ENCODE measurements at places on chromosomes 4 and X.
A peak's percentile ranks its signal among the peaks of the same experiment; 100 is the strongest.

DNA sequence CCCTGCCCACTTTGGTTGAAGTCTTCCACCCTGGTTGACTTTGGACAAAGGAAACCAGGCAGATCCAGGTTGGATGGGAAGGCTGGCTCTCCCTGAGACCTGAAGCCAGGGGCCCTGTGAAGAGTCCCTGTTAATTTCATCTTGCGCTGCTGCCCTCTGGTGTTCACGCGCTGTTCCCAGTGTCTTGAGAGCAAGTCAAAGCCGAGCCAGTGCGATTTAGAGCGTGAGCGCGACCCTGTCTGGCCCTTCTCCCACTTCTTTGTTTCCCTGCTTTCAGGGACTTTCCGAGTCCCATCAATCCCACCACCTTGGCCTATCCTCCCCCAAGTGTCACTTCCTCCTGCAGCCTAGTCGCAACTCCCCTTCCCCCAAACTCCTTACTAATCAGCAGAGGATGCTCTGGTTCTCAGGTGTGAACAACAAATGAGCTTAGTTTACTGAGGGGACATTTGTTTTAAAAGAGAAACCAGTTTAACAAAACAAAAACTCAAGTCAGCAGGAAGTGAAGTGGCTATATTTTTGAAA is 25.8 kb upstream of the CHRNA9 start:
- peak; percentile 90 for DNase-seq

- no peak for DNase-seq
These were observed 73.5 kb downstream of the PPP1R2C start for GRCh38 chrX:42704454-42704853.

DNA sequence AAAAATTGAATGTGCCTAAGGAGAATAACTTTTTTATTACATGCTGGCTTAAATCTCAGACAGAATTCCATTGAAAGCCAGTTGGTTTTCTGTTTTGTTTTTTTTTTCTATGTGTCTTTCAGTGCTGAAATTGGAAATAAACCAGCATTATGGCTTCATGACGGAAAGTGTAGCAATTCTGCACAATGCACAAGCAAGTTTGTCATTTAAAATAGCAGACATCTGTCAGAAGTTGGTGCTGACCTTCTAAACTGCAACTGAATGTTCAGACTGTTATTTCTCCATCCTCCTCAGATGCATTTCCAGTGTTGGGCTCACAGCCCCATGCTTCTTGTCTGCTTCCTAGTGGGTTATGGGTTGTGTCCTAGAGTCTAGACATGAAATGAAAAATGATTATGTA is 107.2 kb upstream of the LIMCH1 start:
- no peak for DNase-seq

DNA sequence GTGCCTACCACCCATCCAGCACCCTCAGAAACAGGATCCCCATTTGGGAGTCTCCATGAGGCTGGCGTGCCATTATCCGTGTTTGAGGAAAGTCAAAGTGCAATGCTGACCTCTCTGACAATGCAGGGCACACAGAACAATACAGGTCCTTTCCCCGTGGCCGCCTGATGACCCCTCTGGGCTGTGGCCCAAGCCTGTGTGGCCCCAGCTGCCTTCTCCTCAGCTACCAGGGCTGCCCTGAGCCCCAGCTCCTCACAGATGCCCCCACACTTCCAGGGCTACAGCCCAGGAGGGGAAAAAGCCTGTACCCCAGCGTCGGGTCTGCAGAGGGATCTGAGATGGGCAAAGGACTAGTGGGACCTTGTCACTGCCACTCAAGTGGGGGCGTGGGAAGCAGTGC is 15.5 kb downstream of the ZFYVE28 start:
- DNase-seq: no peak

- peak; percentile 20 for DNase-seq
These were observed 2440.0 kb downstream of the PCDH7 start for GRCh38 chr4:33160126-33160525.
